ENCODE measurements at places on chromosomes 16 and 17.

DNA sequence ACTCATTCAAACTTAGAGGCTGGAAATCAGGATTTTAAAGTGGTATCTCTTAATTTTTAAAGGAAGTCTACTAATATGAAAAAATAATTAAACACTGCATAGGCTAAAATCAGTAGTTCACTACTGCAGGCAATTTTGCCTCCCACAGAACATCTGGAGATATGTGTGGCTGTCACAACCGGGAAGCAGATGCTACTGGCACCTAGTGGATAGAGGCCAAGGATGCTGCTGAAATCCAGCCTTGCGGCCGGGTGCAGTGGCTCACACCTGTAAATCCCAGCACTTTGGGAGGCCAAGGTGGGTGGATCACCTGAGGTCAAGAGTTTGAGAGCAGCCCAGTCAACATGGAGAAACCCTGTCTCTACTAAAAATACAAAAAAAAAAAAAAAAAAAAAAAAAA, 473.9 kb downstream of the XYLT1 start:
- DNase-seq = no peak

DNA sequence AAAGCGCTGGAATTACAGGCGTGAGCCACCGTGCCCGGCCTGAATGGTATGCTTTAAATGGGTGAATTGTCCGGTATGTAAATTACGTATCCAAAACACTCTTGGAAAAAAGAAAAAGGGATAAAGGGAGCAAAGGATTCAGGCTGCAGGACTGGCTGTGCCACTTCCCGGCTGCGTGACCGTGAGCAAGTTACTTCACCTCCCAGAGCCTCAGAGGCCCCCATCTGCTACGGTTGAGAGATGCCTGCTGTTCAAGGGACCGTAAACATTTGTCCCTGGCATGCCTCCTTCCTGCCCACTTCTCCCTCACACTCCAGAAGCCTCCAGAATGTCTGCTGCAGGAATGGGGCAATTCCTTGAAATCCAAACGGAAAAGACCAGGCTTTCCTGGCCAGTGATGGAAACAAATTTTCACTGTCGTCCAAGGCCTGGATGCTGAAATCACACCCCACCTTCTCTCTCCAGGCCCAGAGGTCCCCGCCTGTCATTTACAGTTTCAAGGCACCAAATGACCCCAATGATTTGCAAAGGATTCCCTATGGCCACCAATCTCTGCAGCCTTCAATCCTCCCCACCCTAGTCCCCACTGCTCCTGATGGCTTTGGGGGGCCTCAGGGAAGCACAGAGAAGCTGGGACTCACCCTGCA, 22.9 kb upstream of the LITAF start:
- DNase-seq = no peak

DNA sequence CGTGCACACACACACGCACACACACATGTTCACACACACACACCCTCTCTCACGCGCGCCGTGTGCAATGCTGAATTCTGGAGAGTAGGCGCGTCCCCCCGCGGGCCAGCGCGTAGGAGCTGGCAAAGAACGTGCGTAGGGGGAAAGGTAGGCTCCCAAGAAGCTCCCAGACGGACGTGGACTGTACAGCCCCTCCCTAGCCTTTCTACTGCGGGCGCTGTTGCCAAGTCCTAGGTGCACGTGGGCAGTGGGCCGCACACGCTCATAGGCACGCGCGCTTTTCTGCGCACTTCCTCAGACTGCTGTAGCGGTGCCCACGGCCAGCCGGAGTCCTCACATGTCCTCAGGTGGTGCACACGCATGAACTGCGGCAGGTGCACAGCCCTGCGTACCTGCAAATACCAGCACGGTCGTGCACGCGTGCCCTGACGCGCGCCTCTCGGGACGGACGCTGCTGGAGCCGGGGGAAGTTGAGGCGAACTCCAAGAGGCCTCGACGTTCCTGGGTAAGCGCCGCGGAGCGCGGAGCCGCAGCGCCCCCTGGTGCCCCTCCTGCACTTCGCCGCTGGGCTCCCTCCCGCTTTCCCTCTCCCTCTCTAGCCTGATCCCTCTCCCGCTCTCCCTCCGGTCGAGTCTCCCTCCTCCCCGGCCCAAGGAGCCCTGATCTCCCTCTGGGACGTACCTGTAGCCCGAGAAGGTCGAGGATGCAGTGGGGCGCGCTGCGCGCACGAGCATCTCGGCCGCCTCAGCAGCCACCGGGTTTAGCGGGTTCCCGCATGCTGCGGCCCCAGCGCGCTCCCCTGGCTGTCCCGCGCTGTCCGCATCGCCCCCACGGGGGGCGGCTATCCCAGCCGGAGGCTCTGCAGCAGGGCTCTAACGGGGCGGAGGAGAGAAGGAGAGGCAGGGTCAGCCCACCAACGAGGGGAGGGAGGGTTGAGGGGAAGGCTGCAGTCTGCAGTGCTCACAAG, 749 bp downstream of the GRIN2A start:
- DNase-seq = no peak

DNA sequence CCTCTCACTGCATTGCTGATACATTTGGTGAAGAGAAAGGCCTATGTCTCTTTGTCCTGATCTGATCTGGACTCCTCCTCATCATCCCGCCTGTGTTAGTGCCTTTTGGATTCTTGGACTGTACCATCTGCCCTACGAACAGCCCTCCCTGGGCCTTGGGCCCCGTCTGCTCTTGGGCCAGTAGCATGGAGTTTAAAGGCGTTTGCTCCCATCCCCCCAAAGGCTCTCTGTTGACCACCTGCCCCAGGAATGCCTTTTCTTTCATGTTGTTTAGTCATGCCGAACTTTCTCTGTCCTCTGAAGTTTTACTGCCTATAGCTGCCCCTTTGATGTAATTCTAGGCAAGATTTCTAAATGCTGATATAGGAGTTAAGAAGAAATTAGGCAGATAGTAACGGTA, 30.9 kb upstream of the MEAK7 start:
- DNase-seq = no peak

- DNase-seq = no peak
These were observed 178.0 kb downstream of the RPTOR start for GRCh38 chr17:80722661-80723060.

DNA sequence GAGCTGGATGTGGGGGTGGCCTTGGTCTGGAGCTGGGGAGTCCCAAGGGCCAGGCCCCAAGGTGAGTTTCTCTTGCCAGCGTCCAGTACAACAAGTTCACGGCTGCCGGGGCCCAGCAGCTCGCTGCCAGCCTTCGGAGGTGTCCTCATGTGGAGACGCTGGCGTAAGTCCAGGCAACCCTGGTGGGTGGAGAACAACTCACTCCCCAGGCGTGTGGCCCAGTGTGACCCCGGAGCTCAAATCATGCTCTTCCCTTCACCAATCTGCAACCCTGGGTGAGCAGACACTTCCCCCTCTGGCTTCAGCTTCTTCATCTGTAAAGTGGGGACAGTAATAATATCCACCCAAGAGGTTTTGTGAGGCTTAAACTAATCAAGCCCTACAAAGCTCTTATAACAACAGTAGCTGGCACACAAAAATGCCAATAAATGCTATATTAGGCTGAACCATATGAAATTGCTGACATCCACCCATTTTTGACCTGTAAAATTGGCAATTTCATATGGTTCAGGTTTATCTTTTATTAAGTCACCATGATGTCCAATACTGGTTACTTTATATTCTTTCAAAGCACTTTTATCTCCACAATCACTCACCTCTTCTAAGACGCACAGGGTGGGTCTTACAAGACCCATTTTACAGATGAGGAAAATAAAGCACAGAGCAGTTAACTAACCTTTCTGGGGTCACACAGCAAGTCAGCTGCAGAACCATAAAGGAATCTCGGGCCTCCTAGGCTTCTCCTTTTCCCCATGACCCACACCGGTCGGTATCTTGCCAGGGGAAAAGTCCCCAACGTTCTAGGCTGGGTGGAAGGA, 19.7 kb downstream of the DEXI start:
- DNase-seq = no peak

GRCh38 chr17:9259419-9259818, 238.1 kb downstream of the NTN1 start:
- DNase-seq = no peak

DNA sequence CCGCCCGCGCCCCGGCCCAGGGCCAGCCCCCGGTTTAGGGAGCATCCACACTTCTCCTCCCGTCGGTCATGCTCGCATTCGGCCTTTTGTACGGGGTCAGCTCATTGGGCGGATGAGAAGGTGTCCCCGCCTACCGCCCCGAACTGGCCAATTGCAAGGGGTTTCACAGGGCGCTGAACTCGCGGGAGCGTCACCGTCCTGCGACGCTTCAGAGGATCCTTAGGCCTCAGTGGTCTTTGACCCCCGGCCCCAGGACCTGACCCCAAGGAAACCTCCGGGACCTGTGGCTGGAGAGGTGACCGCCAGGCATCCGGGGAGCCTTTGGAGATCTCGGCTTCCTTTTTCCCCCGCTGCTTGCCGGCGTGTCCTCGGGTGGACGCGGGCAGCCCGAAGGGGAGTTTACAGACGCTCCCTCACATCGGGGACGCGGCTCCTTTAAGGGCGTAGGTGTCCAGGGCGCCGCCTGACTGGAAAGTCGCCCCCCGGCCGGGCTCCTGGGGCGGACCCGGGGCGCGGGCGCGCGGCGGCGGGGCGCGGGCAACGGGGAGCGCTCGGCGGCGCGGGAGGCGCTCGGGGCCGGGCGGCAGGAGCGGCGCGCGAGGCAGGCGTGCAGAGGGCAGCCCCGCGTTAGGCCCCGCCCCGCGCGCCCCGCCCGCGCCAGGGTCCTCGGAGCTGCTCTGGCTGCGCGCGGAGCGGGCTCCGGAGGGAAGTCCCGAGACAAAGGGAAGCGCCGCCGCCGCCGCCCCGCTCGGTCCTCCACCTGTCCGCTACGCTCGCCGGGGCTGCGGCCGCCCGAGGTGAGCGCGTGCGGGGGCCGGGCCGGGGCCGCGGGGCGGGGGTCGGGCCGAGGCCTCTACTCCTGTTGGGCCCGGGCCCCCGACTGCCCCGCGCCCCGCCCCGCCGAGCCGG, at the start of gene UBE2I:
Gene UBE2I (plus strand): TSS at position 660 of the 909 bp plus-strand sequence. CDS start 4,395 bp downstream, outside the sequence.
- DNase-seq = peak; percentile 97

DNA sequence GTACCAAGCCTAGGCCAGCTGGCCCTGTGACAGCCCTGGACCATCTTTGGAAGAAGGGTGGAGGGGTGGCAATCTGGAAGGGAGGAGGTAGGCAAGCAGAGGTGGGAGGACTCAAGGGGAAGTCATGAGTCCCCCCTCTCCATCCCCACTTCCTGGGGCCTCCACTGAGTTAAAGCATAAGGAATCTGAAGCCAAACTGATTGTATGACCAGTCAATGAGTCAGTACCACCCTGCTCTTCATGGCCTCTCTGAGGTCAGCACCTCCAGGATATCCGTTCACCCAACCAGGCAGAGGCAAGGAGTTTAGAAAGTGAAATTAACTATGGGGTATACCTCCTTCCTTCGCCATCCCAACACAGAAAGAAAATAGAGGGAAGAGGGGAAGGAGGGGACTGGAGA, 272.7 kb downstream of the SOX9 start:
- no peak for DNase-seq

- no peak for DNase-seq
These were observed 11.1 kb downstream of the SCPEP1 start for GRCh38 chr17:56988901-56989572.

DNA sequence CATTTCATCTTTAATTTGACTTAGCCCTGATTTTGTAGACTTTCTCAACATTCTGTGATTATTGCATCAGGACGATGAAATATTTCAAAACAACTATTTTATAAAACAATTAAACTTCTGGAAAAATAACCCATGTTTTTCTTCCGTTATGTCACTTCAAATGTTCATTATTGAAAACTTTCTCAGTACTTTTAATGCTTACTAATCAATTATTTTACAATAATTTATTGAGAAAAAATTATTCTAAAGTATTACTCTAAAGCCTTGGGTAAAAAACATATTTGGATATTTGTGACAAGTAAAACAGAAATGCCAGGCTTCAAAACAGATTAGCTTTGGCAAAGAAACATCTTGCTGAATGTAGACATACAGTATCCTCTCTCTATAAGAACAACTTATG, 46.3 kb upstream of the DHX40 start:
- no peak for DNase-seq

- no peak for DNase-seq
These were observed 763 bp downstream of the ZKSCAN2 start for GRCh38 chr16:25256695-25257469.

- DNase-seq = peak; percentile 47
These were observed 4.9 kb upstream of the NDRG4 start for GRCh38 chr16:58494981-58495520.

GRCh38 chr17:28550858-28551257, 1.6 kb downstream of the UNC119 start:
- DNase-seq = no peak

- DNase-seq = no peak
These were observed 1.0 kb upstream of the KRT20 start for GRCh38 chr17:40886090-40886489.

DNA sequence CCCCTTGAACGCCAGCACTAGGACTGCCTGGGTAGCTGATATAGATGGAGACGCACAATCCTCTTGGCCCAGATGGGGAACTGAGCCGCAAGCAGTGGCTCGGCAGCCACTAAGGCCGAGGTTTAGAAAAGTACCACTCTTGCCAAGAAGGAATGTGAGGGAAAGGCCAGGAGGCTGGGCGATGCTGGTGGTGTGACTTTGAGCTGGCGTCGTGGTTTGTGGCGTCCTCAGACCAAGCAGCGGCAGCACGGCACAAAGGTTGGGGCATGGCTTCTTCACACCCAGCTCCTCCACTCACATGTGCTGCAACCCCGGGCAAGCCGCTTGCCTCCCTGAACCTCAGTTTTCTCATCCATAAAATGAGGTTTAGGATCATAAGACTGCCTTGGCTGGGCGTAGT, 15.6 kb downstream of the DCAKD start:
- DNase-seq = no peak

DNA sequence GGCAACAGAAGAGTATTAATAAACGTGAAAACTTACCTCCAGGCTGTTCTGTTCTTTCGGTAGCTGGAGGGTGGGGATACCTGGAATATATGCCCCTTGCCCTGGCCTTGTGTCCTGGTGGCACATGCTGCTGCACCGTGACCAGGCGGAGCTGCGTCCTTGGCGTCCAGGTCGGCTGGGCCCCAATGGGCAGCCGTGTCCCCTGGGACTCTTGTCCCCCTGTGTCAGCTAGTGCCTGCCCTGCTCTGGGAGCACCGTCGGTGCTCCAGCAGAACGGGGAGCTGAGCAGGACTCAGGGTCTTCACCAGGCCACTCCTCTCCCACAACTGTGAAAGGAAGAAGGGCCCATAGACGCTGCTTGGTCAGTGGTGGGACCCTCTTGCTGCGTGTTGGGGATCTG, 7.9 kb downstream of the ZNF213 start:
- DNase-seq = no peak

- DNase-seq = no peak
These were observed 108.4 kb upstream of the ZKSCAN2 start for GRCh38 chr16:25366078-25366477.

DNA sequence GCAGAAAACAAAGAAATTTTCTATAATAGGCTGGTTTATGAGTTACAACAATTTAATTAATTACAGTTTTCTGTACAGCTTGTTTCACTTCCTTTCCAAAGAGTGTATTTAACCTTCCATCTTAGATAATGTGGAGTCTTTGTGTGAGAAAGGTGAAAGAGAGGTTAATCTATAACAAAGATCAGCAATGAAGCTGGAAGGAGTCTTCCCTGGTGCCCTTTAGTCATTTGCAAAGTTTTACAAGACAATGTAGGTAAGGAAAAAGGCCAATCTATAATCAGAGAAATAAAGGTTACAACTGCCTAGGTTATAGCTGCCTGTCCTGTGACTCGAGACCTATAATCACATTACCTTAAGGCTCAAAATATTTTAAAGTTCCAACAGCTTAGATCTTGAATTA, 142.0 kb downstream of the ZNF18 start:
- no peak for DNase-seq
